Lower leg skin (tissue), 4 donors: ENCODE measurements at places on chromosomes 4 and X.
A peak's percentile ranks its signal among the peaks of the same experiment; 100 is the strongest.

DNA sequence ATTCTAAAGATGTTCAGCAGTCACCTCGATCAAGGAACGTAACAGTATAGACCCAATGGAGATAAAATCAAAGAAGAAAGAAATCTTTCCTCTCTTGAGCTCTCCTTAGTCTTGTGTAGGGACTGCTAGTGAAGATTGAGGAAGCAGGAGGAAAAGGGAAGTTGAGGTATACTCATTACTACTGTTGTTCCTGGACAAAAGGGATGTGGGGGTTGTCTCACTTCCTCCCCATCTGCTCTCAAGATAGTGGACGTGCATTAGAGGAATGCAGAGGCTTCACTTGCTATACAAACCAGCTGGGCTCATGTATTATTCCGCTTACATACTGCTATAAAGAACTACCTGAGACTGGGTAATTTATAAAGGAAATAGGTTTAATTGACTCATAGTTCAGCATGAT is 208.9 kb upstream of the ARHGEF9 start:
- DNase-seq = no peak

- DNase-seq = no peak
These were observed 30.1 kb downstream of the USP46 start for GRCh38 chr4:52628974-52629373.

- no peak for DNase-seq
These were observed 233.5 kb downstream of the DCTD start for GRCh38 chr4:182683661-182684060.

DNA sequence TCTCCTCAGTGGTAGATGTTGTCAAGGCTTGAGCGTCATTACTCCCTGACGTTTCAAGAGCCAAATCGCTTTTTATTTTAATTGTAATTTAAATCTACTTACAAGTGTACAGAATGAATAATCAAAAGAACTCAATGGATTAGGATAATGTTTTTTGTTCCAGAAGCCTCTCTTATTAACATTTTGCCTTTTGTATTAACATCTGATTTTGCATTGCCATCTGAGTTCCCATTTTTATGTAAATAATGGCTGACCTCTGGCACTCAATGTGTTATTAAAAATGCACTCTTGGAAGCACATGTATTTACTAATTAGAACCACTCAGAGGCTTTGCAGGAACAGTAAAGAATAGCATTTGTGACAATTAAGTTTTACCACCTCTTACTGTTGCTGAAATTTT is 411.0 kb downstream of the EPHA5 start:
- no peak for DNase-seq

DNA sequence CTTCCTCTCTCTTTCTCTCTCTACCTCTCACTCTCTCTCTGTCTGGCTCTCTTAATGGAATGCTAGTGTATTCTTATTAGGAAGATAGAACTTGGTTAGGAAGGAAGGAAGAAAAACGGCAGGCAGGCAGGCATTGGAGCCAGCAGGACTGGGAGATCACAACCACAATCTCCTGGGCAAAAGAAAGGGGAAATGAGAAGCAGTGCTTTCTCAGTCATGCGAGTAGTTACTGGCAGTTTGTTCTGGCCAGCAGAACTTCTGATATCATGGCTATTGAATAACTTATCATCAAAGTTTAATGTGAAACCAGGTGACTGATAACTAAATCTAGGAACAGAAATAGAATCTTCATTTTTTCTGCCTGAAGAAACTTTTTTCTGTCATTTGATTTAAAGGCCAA is 60.9 kb upstream of the PAGE1 start:
- DNase-seq = no peak

DNA sequence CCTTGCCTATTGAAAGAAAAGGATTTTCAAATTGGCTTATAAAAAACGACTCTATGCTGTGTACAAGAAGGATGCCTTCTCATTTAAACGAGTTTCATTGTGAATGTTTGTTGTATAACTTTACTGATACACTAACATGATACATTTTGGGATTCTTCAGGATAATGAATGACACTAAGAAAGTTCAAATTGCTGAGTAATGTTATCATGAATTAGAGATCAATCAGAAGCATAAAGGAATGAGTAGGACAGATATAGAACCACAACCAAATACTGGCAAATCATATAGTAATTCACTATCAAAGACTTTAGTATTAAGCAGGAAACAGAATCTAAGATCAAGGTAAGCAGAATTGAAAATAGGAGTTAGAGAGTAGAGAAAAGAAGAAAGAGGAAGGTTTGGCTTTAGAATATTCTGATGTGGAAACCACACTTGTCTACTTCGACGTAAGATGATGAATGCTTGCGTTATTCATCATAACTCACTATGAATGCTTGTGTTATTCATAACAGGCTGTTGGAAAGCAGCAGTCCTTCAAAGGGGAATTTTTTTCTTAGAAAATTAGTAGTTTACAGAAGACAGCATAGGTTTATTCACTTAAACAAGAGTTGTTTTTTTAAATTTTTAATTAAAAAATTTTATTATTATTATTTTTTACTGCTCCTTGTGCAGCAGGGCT is 13.4 kb downstream of the CCDC158 start:
- DNase-seq = no peak

- DNase-seq = no peak
These were observed 626.5 kb upstream of the CPEB2 start for GRCh38 chr4:14375816-14376215.

DNA sequence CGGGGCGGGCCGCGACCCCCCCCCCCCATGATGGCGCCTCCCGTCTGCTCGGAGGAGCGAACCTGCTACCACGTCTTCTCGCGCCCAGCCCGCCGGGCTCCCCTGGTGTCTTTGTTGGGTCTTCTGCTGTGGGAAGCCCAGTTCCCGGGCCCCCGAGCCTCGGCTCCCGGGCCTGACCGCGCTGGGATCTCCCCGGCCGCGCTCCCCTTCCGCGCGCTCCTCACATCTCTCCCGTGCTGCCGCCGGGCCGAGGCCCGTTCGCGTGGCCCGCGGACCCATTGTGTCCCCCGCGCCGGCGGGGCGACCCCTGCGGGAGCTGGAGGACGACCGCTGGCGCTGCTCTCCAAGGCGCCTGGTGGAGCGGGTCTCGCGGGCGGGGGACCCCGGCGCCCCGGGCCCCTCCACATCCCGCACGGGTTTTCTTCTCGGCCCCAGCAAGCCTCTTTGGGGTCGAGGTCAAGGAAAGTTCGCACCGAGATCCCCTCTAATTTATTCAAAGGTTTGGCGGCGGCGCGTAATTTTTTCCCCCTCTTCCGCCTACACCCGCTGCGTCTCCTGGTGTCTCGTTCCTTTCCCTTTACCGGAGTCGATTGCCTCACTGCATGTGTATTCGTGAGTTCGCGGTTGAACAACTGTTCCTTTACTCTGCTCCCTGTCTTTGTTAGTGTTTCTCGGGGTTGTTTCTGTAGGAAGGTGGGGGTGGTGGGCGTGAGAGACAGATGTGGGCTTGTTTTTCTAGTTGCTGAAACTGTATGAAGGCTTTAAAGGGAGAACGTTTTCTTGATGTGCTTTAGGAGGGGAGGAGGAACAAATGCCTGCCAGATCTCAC is 770 bp downstream of the SMAD1 start:
- DNase-seq = peak; percentile 89

- DNase-seq = no peak
These were observed 378.1 kb downstream of the PDGFC start for GRCh38 chr4:156593464-156593863.

- DNase-seq = no peak
These were observed 417.4 kb upstream of the FAT1 start for GRCh38 chr4:187141101-187141500.

- DNase-seq = no peak
These were observed 179.4 kb downstream of the QDPR start for GRCh38 chr4:17332478-17332877.

DNA sequence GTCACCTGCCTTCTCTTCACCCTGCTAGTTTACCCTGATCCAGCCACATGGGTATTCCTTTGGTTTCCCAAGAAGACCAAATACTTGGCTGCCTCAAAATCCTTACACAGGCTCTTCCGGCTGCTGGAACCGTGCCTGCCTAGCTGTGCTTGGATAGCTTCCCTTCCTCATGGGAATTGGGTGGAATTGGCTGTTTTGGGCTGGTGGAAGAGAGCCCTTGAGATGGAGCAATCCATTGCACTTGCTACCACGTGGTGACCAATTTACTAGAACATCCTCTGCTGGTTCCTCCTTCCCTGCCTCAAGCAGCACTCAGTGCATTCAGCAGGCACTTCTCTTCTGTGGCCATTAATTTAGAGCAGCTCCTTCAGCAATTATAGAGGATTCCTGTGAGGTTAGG is 119.3 kb upstream of the AP1S2 start:
- DNase-seq = no peak

GRCh38 chr4:88517825-88518224 is 5.8 kb downstream of the PYURF start:
- no peak for DNase-seq

- no peak for DNase-seq
These were observed 984.0 kb upstream of the TENM3 start for GRCh38 chr4:181259081-181259709.

- DNase-seq = no peak
These were observed 613.5 kb downstream of the PCDH18 start for GRCh38 chr4:136918772-136919171.

DNA sequence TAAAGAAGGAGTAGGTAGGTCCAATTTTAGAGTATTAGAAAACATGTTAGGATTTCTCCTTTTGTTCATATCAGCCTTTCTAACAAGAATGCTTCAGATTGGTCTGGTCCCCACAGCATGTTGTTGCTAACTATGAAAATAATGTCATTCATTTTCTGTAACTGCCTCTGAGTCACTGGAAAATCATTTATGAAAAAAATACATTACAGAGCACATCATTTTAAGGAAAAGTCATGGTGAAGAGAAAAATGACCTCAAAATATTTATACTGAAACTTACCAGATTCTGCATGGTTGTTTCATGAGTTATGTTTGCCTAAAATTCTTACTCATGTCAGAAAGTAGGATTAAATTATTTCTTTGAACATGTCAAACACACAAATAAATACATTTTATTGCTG is 35.2 kb downstream of the DTHD1 start:
- DNase-seq = no peak

GRCh38 chr4:145618210-145618931 is 814 bp upstream of the MMAA start:
- no peak for DNase-seq

DNA sequence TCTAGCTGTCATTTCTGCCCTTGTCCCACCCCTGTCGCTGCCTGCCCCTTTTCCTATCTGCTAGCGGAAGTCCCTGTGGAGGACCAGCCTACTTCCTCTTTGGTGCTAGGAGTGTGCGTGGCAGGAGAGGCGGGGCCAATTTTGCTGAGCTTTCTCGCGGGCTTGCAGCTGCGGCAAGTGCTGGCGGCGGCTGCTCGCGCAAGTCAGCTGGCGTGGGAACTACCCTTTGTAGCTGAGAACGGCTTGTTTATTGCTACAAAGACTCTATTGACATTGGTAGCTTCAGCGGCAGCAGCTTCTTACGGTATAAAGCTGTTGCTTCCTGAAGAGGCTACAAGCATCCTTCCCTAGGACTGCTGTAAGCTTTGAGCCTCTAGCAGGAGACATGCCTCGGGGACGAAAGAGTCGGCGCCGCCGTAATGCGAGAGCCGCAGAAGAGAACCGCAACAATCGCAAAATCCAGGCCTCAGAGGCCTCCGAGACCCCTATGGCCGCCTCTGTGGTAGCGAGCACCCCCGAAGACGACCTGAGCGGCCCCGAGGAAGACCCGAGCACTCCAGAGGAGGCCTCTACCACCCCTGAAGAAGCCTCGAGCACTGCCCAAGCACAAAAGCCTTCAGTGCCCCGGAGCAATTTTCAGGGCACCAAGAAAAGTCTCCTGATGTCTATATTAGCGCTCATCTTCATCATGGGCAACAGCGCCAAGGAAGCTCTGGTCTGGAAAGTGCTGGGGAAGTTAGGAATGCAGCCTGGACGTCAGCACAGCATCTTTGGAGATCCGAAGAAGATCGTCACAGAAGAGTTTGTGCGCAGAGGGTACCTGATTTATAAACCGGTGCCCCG is at the start of gene MAGEH1:
TSS of gene MAGEH1 (plus strand) at position 138 of the 843 bp plus-strand sequence. CDS start at position 386, 248 bp downstream.
- DNase-seq = peak; percentile 72

DNA sequence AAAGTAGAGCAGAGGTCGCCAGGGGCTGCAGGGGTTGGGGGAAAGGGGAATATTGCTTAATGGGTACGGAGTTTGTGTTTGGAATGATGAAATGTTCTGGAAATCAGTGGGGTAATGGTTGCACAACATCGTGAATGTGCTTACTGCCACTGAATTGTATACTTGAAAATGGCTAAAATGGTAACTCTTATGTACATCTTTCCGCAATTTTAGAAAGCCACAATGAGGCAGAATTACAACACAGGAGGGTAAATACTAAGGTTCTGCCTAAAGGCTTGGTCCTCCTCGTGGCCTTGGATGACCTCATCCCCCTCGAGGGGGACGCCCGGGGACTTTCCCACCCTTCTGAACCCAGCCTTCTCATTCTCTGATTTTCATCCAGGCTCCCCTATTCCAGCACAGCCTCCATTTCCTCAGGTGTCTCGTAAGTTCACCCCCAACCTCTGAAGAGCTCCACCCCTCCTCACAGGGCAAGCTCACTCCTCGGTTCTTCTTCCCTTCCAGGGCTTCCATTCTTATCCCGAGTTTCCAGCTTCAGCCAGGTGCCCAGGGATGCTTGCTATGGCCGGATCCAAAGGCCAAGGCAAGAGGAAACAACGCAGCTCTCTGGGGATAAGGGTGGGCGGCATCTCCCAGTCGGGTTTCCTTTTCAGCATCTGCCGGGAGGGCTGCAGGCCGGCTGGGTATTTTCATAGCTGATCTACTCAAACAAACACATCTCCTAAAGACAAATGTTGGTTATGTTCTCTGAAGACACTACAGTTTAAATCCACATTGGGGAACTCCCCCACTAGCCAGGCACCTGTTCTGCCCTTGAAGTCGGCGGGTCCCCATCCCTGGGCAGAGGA is 71.3 kb upstream of the ACSL1 start:
- DNase-seq = no peak

GRCh38 chrX:76971393-76972376 is 475.5 kb upstream of the FGF16 start:
- DNase-seq = no peak

- DNase-seq = no peak
These were observed 11.2 kb upstream of the PRDX4 start for GRCh38 chrX:23656091-23656490.

DNA sequence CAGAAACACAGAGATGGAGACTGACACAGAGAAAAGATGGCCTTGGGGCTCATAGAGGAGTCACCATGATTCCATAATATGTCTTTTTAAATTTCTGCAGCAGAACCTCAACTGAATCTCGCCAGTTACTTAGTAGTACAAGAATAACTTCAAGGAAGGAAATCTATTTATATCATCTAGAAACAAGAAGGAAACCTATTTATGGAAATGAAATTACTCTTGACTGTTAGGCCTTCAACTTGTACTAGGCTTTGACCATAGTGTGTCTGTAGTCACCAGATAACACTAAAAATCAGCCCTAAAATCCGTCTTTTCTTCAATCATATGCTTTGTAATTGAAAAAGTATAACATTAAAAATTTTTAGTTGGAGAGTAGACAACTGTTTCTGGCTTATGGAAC is 740.4 kb downstream of the TRIML1 start:
- no peak for DNase-seq
